ENCODE measurements at places on chromosomes 16 and 17.

- no peak for DNase-seq
Measured at GRCh38 chr16:3580251-3580651, 3.0 kb upstream of the NLRC3 start.

DNA sequence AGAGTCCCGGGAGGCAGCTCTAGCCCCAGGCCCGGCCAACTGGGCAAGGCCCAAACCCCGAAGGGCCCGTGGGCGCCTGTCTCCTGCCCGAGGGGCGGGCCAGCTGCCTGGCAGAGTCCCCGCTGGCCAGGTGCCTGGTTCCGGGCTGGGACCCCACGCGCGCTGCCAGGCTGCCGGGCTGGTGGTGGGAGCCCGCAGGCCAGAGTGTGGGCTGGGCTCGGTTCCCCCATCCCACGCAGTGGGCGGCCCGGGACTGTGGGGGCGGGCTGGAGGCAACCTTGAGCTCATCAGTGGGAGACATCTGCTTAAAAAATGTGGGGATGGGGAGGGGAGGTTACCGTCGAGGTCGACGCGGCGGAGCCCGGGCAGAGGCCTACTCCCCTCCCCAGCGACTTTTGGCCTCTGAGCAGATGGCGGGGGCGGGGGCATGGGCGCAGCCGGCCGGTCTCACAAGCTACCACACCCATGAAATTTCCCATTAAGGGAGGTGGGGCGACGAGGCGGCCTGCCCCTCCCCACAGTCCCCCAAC is 176.4 kb upstream of the GSE1 start:
- DNase-seq: no peak

- DNase-seq: peak; percentile 64
Measured at GRCh38 chr17:83099570-83100181, 20.3 kb downstream of the METRNL start.

DNA sequence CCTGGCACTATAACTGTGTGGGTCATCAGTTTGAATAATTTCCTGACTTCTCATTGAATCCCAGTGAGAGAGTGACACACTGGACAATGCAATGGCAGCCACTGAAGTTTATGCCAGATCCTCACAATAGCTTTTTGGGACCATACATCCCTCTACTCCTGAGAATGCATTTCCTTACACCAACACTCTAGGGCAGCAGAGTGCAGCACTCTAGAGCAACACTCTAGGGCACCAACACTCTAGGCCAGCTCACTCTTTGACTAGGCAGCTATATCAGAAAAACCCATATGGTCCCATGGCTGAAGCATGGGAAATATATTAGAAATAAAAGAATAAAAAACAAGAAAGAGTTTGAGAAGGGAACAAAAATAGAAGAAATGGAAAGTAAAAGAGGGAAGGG is 309.2 kb downstream of the MAP2K6 start:
- no peak for DNase-seq

DNA sequence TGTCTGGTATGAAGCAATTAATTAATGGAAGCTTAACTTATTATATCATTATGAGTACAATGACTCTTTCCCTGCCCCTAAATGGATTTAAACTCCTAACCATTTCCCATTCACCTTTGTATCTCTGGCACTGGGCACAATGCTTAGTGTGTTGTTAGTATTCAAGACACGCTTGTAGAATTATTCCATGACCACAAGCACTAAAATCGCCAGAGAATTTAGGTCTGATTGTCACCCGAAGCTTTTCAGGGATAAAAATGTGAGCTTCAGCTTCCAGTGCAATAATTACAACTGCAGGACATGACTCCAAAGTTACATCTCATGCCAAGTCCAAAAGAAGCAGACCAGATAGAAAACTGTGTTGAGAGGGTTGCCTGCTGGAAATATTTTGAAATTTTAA is 101.6 kb downstream of the CDH8 start:
- no peak for DNase-seq

GRCh38 chr16:35174016-35174415 is 1714.6 kb downstream of the TP53TG3F start:
- no peak for DNase-seq

Measured in adipocyte (in vitro differentiated cells).